Activated CD8-positive, alpha-beta T cell treated with anti-CD3 and anti-CD28 coated beads, Interleukin-2, amount 10 ng/mL, durations not matched to agents 7 days and 5 days (primary cell): ENCODE measurements at places on chromosomes 5 and 9. TPM values are rescaled to one million over a fixed set of nuclear protein-coding genes. Genes with fewer than 3 reads are reported as not detected.

- DNase-seq: no peak
- no peak overlapping the region for H3K4me3 ChIP-seq
- H3K4me1 ChIP-seq: peaks cover 30% of the 10 kb centered on the region
- no peak overlapping the region for H3K27ac ChIP-seq
- H3K36me3 ChIP-seq: peaks cover 45% of the 10 kb centered on the region
- H3K27me3 ChIP-seq: no peaks in the 10 kb centered on the region
These were observed 239.7 kb downstream of the MLLT3 start for GRCh38 chr9:20382460-20383071.

The FER gene
- 8.0 TPM for total RNA-seq

- H3K27ac ChIP-seq: no peak overlapping the region
- no peak for DNase-seq
- H3K4me1 ChIP-seq: peaks cover 11% of the 10 kb centered on the region
- H3K36me3 ChIP-seq: no peaks in the 10 kb centered on the region
- no peaks in the 10 kb centered on the region for H3K27me3 ChIP-seq
These were observed 114.8 kb upstream of the RASA1 start for GRCh38 chr5:87152886-87153285.

The EMB gene
- total RNA-seq: 139 TPM

DNA sequence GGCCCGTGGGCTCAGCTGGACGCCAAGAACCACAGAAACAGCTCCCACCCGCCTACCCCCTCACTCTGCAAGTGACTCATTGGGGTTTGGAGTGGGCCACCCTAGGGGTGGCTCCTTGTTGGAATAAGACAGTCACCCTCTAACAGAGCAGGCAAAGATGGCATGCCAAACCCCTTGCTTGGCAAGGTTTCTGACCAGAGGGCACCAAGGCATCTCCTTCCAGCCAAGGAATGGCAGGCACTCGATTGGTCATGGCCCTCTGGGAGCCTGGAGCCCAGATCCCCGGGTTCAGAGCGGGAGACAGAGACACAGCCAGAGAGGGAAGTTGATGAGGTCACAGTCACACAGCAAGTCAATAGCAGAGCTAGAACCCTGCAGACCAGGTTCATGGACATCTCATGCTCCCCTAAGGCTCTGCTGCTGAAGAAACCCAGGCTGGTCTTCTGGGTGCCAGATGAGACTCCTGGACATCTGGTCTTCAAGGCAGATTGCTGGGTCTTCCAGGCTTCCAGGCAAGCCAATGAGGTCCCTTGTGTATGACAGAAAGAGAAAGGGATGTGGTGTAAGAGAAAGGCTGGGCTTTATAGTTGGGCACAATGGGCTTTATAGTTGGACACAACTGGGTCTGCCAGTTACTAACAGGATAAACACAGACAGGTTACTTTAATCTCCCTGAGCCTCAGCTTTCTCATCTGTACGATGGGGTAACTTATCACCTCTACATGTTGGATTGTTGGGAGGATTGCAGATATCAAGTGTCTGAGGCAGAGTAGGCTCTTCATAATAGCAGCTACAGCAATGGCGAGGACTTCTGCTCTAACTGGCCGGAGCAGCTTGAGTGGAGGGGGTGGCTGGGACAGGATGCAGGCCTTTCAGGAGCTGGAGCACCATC is 23.3 kb upstream of the KIF12 start:
- H3K27me3 ChIP-seq: peaks cover 4% of the 10 kb centered on the region
- H3K27ac ChIP-seq: no peak overlapping the region
- no peaks in the 10 kb centered on the region for H3K36me3 ChIP-seq
- no peaks in the 10 kb centered on the region for H3K4me1 ChIP-seq
- no peak overlapping the region for H3K4me3 ChIP-seq
- DNase-seq: no peak

- no peak overlapping the region for H3K4me3 ChIP-seq
- no peak overlapping the region for H3K27ac ChIP-seq
- no peak for DNase-seq
- no peaks in the 10 kb centered on the region for H3K36me3 ChIP-seq
- no peaks in the 10 kb centered on the region for H3K27me3 ChIP-seq
These were observed 294.8 kb downstream of the AOPEP start for GRCh38 chr9:95021166-95021886.

- DNase-seq: no peak
- no peaks in the 10 kb centered on the region for H3K27me3 ChIP-seq
- no peak overlapping the region for H3K4me3 ChIP-seq
- no peak overlapping the region for H3K27ac ChIP-seq
- H3K36me3 ChIP-seq: no peaks in the 10 kb centered on the region
These were observed 29.7 kb upstream of the AUH start for GRCh38 chr9:91391412-91391811.

- H3K4me3 ChIP-seq: no peak overlapping the region
- no peak overlapping the region for H3K27ac ChIP-seq
- no peaks in the 10 kb centered on the region for H3K4me1 ChIP-seq
- DNase-seq: no peak
These were observed 177.1 kb downstream of the CPLANE1 start for GRCh38 chr5:37071901-37072581.

GRCh38 chr5:134178096-134178419 is 1.3 kb upstream of the SKP1 start:
- H3K4me1 ChIP-seq: peaks cover 23% of the 10 kb centered on the region
- peaks cover 14% of the 10 kb centered on the region for H3K36me3 ChIP-seq
- no peak for DNase-seq
- peak overlapping the region; percentile 98 for H3K27ac ChIP-seq
- H3K27me3 ChIP-seq: no peaks in the 10 kb centered on the region

GRCh38 chr9:115374724-115375268 is 256.8 kb upstream of the TNC start:
- no peaks in the 10 kb centered on the region for H3K36me3 ChIP-seq
- no peak for DNase-seq
- no peaks in the 10 kb centered on the region for H3K4me1 ChIP-seq
- no peak overlapping the region for H3K27ac ChIP-seq
- no peak overlapping the region for H3K4me3 ChIP-seq
- H3K27me3 ChIP-seq: peaks cover 4% of the 10 kb centered on the region

GRCh38 chr5:94217745-94218144 is 400.7 kb downstream of the KIAA0825 start:
- H3K27ac ChIP-seq: no peak overlapping the region
- H3K27me3 ChIP-seq: peaks cover 2% of the 10 kb centered on the region
- H3K36me3 ChIP-seq: no peaks in the 10 kb centered on the region

DNA sequence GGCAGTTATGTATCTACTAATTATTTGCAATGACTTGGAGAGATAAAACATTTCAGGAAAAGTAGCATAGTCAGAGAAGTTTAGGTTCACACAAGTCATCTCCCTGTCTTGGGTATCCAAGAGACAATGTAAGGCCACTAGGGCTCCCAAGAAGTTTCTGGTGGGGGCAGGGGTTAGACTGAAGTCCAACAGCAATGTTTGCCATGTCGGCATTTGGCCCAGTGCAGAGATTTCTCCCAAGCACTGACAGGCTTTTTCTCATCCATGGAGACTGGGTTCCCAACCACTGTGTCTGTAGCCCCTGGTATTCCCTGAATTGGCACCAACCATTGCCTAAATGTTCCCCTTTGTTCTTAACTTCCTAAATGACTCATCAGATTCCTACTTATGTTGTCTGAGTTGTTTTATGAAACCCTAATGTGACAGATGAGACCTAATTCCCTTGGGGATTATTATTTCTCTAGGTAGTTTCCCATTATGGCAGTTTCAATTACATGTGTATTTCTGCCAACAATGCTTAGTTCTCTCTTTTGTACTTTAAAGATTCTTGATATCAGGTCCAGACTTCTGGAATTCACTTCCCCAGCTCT is 103.6 kb upstream of the EGFLAM start:
- no peaks in the 10 kb centered on the region for H3K4me1 ChIP-seq
- no peak overlapping the region for H3K27ac ChIP-seq
- H3K4me3 ChIP-seq: no peak overlapping the region
- peaks cover 2% of the 10 kb centered on the region for H3K27me3 ChIP-seq
- H3K36me3 ChIP-seq: no peaks in the 10 kb centered on the region

The TXNDC8 gene
- total RNA-seq: not detected

- peaks cover 29% of the 10 kb centered on the region for H3K4me1 ChIP-seq
- H3K36me3 ChIP-seq: peaks cover 3% of the 10 kb centered on the region
- no peak for DNase-seq
- H3K27ac ChIP-seq: no peak within 1 kb of the TSS
- H3K4me3 ChIP-seq: peak within 1 kb of the TSS; percentile 62
These were observed at the start of gene PCDHGC3 for GRCh38 chr5:141475625-141476131. TSS of gene PCDHGC3 (plus strand) at chr5:141475966. CDS start at chr5:141476117, 151 bp downstream.

DNA sequence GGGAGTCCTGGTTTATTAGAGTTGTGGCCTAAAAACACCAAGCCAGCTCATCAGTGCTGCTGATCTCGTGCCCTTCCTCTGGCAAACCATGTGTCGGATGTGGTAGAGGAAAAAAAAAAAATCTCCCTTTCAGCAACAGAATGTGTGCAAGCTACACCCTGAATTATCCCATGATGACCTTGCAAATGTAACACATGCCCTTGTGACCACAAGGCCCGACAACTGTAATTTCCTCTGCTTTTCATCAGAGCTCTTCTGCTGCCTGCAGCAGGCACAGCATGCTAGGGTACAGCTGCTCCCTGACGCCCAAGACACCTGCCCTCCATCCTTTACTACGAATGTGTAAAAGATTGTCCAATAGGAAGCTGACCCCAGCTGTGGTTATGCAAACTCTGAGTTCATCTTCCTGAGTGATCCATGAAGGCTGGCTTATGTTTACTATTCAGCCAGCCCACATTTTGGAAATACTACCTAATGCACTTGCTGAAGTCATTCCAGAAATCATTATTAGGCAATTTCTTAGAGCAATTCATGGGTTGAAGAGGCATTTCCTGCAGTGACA is 14.6 kb upstream of the BNC2 start:
- no peak for DNase-seq
- H3K27ac ChIP-seq: no peak overlapping the region
- no peaks in the 10 kb centered on the region for H3K36me3 ChIP-seq
- no peaks in the 10 kb centered on the region for H3K27me3 ChIP-seq

- H3K36me3 ChIP-seq: no peaks in the 10 kb centered on the region
- no peak overlapping the region for H3K4me3 ChIP-seq
- H3K27ac ChIP-seq: no peak overlapping the region
- H3K27me3 ChIP-seq: no peaks in the 10 kb centered on the region
These were observed 821.2 kb downstream of the PTPRD start for GRCh38 chr9:9791611-9792010.

DNA sequence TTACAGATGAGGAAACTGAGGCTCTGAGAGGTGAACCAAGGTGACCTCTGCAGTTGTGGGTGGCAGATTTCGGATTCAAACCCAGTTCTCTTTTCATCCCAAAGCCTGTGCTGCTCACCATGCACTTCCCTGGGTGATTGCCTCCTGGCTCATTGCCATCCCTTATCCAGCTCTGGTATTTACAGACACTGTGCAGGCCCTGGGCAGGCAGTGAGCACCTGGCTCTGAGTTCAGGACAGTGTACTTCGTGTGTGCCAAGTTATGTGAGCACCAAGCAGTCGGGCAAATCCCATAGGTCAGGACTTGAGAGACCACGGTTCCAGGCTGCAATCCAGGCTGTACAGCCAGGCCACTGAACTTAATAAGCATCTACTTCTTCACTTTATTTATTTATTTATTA is 1.4 kb downstream of the LRSAM1 start:
- H3K27ac ChIP-seq: peak overlapping the region; percentile 97
- H3K4me1 ChIP-seq: peaks cover 45% of the 10 kb centered on the region
- H3K36me3 ChIP-seq: peaks cover 41% of the 10 kb centered on the region
